Activated CD8-positive, alpha-beta memory T cell treated with anti-CD3 and anti-CD28 coated beads for 24 hours (primary cell): ENCODE measurements at places on chromosomes 7 and 10.

- DNase-seq, result no peak
Measured at GRCh38 chr10:49099046-49099445, 16.3 kb downstream of the VSTM4 start.

GRCh38 chr10:127740596-127740995 is 3.6 kb downstream of the FOXI2 start:
- no peak for DNase-seq

- no peak for DNase-seq
Measured at GRCh38 chr7:122885583-122886356, 490 bp downstream of the CADPS2 start.

- DNase-seq, result peak; percentile 88
Measured at GRCh38 chr10:72334825-72335393, 19.8 kb downstream of the DNAJB12 start.

- DNase-seq, result no peak
Measured at GRCh38 chr10:113129117-113129516, 179.1 kb downstream of the TCF7L2 start.

DNA sequence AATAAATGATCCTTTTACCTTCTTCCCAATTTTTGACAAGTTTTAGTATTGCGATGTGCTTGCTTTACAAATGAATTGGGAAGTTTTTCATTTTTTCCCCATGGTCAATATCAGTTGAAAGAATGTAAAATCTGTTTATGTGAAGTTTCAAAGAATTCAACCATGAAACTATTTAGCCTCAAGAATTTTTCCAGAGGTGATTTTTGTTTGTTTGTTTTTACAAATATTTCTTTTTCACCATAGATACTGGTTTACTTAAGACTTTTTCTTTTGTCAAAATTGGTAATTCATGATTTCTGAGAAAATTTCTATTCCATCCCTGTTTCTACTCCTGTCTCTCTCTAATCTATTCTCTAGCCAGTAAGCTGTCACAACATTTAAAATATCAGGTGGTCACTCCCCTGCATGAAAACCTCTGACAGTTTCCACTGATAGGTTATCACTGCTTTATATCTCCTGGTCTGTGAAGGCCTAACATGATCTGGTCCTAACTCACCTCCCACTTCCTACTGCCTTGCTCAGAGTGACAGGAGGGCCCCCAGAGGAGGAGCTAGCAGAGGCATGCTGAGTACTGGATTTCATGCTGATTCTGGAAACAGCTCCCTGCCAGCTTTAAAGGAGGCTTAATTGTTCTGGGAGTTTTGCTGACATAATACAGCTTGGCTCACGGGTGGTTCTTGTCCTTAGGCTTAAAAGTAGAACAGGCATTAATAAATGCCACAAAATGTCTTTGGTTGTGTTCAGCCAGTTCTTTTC is 7.6 kb upstream of the ARMS2 start:
- no peak for DNase-seq

DNA sequence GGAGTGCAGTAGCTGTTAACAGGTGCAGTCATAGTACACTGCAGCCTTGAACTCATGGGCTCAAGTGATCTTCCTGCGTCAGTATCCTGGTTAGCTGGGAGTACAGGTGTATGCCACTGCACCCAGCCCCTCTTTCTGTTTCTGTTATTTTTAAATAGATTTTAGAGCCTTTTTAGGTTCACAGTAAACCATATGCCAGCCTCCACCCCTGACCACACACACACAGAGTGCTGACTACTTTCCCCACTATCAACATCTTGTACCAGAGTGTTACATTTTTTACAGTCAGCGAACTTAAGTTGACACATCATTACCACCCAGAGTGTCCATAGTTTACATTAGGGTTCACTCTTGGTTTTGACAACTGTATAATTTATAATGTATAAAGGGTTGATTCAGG is 32.1 kb downstream of the MARCHF5 start:
- DNase-seq, result no peak

GRCh38 chr10:114616103-114616502 is 42.0 kb downstream of the ABLIM1 start:
- DNase-seq, result no peak

DNA sequence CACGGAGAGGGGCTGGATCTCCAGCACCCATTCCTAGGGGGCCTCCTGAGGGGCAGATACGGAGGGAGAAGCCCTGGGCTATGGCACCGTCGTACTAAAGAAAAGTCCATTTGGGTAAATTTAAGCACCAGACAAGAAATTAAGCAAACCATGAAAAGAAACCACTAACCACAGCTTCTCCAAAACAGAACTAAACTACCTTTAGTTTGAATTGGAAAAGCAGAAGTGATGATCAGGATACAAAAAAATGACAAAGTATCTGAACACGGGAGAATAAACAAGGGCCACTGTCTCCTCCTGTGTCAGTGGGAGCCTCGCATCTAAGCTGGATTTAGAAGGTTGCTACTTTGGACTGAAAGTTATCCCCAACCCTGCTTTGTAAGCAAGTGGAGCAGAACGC is 69.1 kb downstream of the DIP2C start:
- DNase-seq, result no peak

GRCh38 chr10:63765126-63765525 is 243.9 kb downstream of the REEP3 start:
- DNase-seq, result no peak

- DNase-seq, result no peak
Measured at GRCh38 chr7:39659356-39660013, 36.1 kb downstream of the RALA start.

GRCh38 chr10:17643339-17643754 is 604 bp upstream of the STAM start:
- DNase-seq, result no peak

- DNase-seq, result no peak
Measured at GRCh38 chr7:57203161-57203791, 71.0 kb upstream of the ZNF479 start.

DNA sequence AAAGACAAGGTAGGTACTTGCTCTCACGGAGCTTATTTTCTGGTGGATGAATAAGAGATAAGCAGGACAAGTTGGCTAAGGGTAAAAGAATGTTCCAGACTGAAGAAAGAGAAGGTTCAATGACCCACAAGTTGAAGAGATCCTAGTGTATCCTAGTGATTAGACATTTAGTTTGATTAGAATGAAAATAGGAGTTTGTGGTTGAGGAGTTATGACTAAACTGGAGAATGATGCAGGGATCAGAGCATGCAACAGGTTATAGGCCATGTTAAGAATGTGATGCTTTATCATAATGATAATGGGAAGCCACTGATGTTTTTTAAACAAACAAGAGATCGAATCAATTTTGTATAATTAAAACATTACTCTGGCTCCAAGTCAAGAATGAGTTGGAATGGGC is 357.2 kb downstream of the HPSE2 start:
- no peak for DNase-seq

- no peak for DNase-seq
Measured at GRCh38 chr10:14459665-14460064, 128.9 kb upstream of the FRMD4A start.

DNA sequence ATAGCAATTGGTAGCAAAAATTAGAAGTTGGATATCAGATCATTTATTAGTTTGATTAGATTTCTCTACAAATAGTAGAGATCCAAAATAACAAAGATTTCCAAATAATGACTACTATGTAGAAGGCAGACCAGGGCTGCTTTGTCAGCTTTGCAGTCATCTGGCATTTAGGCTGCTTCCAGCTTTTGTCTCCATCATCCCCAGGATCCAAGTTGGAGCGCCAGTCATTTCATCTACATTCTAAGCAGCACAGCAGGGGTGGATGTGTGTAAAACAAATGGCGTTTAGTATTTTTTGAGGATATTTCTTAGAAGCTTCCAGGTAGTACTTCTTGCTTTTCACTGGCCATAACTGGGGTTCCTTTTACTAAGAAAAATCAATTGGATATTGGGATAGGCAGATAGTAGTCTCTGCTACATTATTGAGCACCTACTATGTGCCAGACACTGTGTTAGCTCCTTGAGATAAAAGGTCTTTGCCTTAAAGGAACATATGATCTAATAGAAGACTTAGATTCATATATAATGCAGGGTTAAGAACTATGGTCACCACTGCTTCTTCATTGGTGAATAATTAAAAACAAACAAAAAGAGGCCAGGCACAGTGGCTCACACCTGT is 41.5 kb downstream of the TPST1 start:
- DNase-seq, result no peak

- no peak for DNase-seq
Measured at GRCh38 chr7:141359740-141360415, 191.3 kb upstream of the AGK start.

DNA sequence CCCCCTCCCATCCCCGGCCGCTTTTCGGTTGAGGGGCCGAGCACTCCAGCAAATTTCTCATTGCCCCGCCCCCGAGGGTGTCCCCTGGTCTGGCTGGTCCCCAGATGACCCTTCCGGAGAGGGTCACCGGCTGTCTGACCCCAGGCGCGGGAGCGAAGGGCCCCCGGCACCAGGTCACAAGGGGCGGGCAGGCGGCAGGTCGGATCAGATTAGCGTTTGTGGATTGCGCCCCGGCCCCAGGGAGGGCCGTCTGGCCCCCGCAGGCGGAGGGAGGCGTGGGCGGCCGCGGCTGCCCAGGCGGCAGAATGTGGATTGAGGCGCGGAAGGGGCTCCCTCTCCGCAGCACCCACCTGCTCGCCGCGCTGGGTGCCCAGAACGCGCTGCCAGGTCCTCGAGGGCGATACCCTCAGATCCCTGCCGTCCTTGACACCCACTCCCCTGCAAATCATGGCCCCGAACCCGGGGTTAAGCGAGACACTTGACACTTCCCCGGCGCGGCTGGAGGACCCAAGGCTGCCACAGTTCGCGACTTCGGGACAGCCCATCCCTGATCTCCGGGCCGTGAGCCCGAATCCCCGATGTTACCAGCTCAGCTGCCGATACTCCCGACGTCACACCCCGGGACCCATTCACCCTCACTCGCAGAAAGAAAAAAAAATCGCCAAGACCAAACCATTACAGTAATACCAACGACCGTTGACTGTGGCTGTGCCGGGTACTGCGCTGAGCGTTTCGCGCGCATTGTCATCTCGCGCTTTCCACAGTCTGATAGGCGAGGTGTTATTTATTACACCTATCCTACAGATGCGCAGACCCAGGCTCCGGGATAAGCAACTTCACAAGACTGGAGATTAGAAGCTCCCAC is 953 bp downstream of the NODAL start:
- DNase-seq, result no peak

- DNase-seq, result no peak
Measured at GRCh38 chr10:130894471-130894870, 417.1 kb downstream of the TCERG1L start.

GRCh38 chr10:31457858-31458257 is 138.8 kb downstream of the ZEB1 start:
- DNase-seq, result no peak
